ENCODE measurements at places on chromosomes 7 and 10. TPM values are rescaled to one million over a fixed set of nuclear protein-coding genes. Genes with fewer than 3 reads are reported as not detected.

DNA sequence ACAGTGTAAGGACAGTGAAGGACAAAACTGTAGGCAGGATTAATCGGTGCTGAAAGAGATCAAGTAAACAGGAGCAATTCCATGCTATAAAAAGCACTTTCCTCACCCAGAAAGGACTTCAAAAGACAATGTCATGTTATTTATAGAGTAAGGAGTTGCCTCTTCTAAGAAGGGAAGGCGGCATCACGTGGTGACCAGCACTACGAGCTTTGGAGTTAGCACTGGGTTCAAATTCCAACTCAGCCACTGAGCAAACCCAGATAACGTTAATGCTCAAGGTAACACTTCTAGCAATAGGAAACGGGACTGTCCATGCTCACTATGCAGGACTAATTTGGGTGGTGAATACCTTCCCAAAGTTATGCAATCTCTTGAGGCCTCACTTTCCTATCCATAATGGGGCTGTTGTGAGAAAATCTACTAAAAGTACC, 715 bp upstream of the PANK1 start:
- no peak for DNase-seq

IFIT3 gene
- polyA plus RNA-seq = 8.3 TPM

PGAM2 gene
- 167 TPM for polyA plus RNA-seq

DNA sequence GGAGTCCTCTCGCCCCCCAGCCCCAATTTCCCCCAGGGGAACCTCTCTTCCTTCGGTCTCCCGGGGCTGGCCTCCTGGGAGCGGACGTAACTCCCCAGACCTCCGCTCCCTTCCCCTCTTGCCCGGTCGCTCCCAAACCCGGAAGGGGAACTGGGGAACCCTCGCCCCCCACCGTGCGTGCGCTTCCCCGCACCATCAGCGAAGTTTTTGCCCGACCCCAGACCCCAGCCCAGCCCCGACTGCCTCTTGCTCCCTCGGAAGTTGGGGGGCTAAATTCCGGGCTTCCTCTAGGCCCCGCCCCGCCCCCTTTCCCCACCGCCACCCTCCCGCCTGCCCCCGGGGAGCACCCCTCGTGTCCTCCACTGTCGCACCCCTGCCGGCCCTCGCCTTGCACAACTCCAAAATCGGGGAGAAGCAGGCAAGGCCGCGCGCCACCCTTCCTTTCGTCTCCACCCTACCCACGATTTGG, 436 bp downstream of the GNB2 start:
- no peak for DNase-seq

RAB11FIP2 gene
- 21.1 TPM for polyA plus RNA-seq

DNA sequence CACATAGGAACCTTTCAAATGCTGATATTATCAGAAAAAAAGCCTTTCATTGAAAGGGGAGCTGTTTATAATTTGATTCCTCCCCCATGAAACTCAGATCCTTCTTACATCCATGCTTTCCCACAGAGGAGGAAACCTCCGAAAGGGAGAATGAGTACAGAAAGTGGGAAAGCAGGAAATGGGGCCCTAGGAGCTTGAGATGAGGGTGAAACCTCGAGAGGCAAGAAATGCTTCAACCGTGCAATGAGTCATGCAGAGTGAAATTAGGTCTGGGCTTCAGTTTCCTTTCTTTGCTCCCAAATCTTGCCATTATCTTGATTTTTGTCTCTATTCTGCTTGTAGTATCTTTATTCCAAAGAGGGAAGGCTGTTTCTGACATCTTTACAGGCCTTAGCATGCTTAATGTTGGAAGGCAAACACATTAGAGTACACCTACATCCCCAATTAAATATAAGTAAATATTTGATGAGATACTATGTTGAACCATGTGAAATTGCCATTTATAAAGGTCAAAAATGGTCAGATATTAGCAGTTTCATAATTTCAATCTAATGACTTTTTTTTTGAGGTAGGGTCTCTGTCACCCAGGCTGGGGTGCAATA, 79.1 kb downstream of the NAMPT start:
- no peak for DNase-seq

DNA sequence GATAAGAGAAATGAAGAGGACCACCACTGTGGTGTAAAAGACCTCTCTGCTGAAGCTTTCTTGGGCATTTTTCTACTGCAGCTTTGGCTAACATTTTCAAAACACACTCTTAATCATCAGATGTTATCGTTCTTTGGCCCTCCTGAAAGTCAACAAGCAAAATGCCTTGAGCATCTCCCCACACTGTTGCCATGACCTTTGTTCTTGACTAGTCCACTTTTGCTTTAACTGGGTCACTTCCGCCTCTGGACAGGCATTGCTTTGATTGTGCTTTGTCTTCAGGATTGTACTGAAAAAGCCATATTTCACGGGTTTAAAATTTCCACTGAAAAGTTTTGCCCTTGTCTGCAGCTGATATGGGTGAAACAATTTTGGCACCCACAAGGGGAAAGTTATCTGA, 107.8 kb upstream of the CXCL12 start:
- DNase-seq = no peak

DNA sequence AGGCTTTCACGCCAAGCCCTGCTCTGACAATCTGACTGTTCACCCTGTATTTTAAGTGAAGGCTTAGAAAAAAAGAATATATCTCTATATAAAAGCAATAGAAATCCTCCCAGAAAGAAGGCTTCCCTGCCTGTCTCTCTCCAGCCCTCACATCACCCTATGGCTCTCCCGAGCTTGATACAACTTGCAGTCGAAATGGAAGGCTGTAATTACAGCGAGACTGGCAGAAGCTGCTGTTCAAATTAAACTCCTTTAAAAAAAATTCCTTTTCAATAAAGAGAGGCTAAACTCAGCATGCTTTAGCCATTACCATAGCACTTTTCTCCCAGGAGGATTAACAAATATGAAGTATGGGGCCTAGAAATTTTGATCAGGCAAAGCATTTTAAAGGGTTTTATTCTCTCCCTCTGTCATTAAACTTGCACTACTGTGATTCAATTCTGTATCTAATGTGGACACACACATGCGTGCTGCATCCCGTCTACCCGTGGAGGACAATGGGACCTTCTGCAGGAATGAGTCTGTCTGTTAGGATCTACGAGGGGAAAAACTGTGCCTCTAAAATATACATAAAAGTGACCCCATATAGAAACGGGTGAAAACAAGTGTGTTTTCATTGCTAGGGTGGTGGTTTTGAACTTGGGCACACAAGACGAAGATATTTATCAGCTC, 223.8 kb downstream of the USP6NL start:
- no peak for DNase-seq
